ENCODE measurements at places on chromosomes 13 and 19. TPM values are rescaled to one million over a fixed set of nuclear protein-coding genes. Genes with fewer than 3 reads are reported as not detected.

NCR1 gene
- total RNA-seq = not detected

ZNF724 gene
- total RNA-seq = 5.0 TPM

RNF17 gene
- total RNA-seq = not detected

IRGC gene
- total RNA-seq = not detected

FLT1 gene
- total RNA-seq = 0.08 TPM

SLC1A6 gene
- 0.23 TPM for total RNA-seq

ZNF443 gene
- 1.6 TPM for total RNA-seq

PABPC3 gene
- total RNA-seq = not detected

PGPEP1 gene
- 5.6 TPM for total RNA-seq

ZNF132 gene
- 1.6 TPM for total RNA-seq

GPR18 gene
- not detected for total RNA-seq

SLC46A3 gene
- 4.6 TPM for total RNA-seq

C1QTNF9 gene
- total RNA-seq = not detected

VAV1 gene
- 5.6 TPM for total RNA-seq

ACER1 gene
- not detected for total RNA-seq

DPF1 gene
- 2.3 TPM for total RNA-seq

PDX1 gene
- total RNA-seq = not detected

ATP4A gene
- not detected for total RNA-seq

TMPRSS9 gene
- not detected for total RNA-seq

RGL3 gene
- total RNA-seq = not detected

SLC25A41 gene
- total RNA-seq = not detected

DCAF15 gene
- 29.4 TPM for total RNA-seq

REEP6 gene
- total RNA-seq = 2.7 TPM

ZNF576 gene
- 13.0 TPM for total RNA-seq

ATP4B gene
- not detected for total RNA-seq

CLEC4M gene
- total RNA-seq = not detected

RNF225 gene
- 0.31 TPM for total RNA-seq

CLC gene
- total RNA-seq = not detected

ZNF112 gene
- 1.6 TPM for total RNA-seq

IGFL3 gene
- total RNA-seq = 0.78 TPM

IGFL2 gene
- not detected for total RNA-seq

CACTIN gene
- total RNA-seq = 31.4 TPM

DIAPH3 gene
- total RNA-seq = 14.1 TPM

C5AR1 gene
- total RNA-seq = not detected

RAB8A gene
- total RNA-seq = 44.4 TPM

ZNF540 gene
- total RNA-seq = 0.08 TPM

FOXA3 gene
- total RNA-seq = not detected

ELSPBP1 gene
- not detected for total RNA-seq

AP1M1 gene
- 94.1 TPM for total RNA-seq

TTYH1 gene
- not detected for total RNA-seq

CFD gene
- not detected for total RNA-seq

SYDE1 gene
- total RNA-seq = 16.1 TPM

OVOL3 gene
- not detected for total RNA-seq

ISYNA1 gene
- total RNA-seq = 15.5 TPM

ZFP30 gene
- 7.2 TPM for total RNA-seq

ZNF99 gene
- total RNA-seq = not detected

ATP8A2 gene
- 0.23 TPM for total RNA-seq

MYO16 gene
- total RNA-seq = under 0.01 TPM

MCF2L gene
- total RNA-seq = not detected

DACT3 gene
- 0.27 TPM for total RNA-seq

DMWD gene
- 41.0 TPM for total RNA-seq

CGB8 gene
- total RNA-seq = not detected

VPS36 gene
- total RNA-seq = 30.6 TPM

PSPN gene
- total RNA-seq = 0.62 TPM

Measured in hair follicular keratinocyte (primary cell).